Left renal pelvis (tissue), 4 donors: ENCODE measurements at places on chromosomes 5 and 9. TPM values are rescaled to one million over a fixed set of nuclear protein-coding genes. Genes with fewer than 3 reads are reported as not detected.
A peak's percentile ranks its signal among the peaks of the same experiment; 100 is the strongest.

SOX30 gene
- 0.76 TPM for polyA plus RNA-seq

DNA sequence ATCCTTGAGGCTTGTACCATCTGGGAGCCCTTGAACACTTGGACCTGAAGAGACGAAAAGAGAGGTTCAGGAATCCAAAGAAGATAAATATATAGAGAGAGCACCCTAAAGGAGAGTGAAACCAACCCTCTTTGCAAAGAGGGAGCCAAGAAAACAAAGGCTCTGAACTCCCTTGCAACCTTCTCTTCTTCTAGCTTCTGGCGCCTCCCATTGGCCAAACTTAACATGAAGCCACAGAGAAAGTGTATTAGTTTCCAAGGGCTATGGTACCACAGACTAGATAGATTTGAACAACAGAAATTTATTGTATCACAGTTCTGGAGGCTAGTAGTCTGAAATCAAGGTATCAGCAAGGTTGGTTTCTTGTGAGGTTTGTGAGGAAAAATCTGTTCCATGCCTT is 175.1 kb downstream of the HCN1 start:
- DNase-seq: no peak

DNA sequence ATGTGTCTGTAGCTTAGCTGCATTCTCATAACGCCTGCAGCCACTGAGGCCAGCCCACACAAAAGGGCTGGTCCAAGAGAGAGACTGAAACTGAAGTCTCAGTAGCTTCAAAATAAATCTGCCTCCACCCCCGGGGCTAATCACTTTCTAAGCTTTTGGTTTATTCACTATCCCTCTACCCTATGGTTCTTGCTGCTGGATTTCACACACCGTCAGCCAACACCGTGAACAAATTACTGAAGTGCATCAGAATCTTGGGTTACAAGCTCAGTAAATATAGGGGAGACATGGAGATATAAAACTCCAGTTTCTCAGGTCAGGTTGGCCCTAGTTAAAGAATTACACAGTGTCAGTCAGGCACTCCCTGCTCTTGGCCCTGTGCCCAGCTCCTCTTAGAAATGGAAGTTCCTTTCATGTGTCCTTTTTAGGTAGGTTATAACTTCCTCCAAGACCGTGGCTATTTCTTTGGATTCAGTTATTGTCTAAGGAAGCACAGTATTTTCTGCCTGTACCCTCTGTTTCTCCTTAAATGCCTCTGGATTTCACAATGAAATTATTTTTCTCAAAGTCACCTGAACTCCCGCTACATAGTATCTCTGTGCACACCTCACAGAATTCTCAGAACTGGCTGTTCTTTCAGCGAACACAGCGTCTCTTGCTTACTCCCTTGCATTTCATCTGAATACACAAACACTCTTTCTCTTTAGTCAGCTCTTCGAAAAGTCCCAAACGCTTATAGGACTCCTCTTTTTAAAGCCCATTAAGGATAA is 112.5 kb downstream of the FAM174A start:
- DNase-seq: peak; percentile 57

ANKRD34B gene
- polyA plus RNA-seq: 0.49 TPM

DNA sequence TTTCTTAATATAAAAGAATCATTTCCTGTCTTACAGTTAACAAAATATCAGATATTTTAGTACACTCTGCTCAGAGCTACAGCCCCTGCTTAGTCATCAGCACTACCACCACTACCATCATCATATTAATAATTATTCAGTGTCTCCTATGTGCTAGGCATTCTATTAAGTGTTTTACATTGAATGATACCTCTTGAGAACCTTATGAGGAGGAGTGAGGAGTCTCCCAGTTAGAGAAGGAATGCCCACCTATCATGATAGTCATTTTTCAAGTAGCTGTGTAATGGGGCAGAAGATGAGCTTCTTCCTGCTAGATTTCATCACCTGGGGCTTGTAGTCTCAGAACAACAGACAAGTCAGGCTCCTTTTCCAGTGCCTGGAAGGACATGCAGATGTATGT is 238.0 kb downstream of the TRIM32 start:
- DNase-seq: no peak

DNA sequence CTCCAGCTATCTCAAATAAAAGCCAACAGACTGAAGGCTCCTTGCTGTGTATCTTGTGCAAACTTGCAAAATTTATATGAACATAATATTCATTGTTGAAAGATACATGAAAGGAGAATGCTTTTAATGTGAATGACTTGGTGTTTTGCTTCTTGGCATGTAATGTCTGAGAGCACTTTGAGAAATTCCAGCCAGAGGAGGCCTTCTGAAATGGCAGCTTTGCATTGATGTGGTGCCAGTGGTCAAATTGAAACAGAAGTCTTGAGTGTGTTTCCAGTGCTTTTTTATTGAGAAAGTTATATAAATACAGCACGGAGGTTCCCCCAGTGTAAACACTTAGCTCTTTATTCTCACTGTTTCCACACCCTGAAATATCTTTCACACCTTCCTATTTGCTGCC is 182.1 kb downstream of the ADCY2 start:
- no peak for DNase-seq

- DNase-seq: no peak
These were observed 11.8 kb downstream of the ADAMTSL1 start for GRCh38 chr9:18485714-18486113.

GRCh38 chr5:172452398-172453205 is 1.7 kb downstream of the SH3PXD2B start:
- DNase-seq: no peak

GRCh38 chr5:180830253-180831138 is 27.9 kb upstream of the MGAT1 start:
- DNase-seq: no peak

GRCh38 chr5:66777868-66778267 is 181.7 kb downstream of the MAST4 start:
- no peak for DNase-seq

DNA sequence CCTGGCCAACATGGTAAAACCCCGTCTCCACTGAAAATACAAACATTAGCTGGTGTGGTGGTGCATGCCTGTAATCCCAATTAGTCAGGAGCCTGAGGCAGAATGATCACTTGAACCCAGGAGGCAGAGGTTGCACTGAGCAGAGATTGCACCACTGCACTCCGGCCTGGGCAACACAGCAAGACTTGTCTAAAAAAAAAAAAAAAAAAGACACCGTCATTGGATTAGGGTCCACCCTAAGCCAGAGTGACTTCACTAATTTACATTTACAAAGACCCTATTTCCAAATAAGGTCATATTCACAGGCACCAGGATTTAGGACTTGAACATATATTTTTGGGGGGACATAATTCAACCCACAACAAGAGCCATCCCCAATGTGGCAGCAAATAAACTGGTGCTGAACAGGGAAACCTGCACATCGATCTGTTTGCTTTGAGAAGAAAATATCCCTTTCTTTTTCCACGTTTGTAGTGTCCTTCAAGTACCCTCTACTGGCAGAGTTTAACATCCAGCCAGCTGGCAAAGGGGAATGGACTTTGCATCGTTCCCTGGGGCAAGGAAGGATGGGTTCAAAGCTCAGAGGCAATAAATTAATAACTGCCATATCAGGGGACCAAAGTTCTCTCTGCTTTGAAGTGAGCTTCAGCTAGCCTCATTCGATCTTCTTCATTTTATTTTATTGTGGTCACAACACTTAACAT is 3.7 kb upstream of the DNAJC25 start:
- no peak for DNase-seq

THBS4 gene
- 12.2 TPM for polyA plus RNA-seq

DNA sequence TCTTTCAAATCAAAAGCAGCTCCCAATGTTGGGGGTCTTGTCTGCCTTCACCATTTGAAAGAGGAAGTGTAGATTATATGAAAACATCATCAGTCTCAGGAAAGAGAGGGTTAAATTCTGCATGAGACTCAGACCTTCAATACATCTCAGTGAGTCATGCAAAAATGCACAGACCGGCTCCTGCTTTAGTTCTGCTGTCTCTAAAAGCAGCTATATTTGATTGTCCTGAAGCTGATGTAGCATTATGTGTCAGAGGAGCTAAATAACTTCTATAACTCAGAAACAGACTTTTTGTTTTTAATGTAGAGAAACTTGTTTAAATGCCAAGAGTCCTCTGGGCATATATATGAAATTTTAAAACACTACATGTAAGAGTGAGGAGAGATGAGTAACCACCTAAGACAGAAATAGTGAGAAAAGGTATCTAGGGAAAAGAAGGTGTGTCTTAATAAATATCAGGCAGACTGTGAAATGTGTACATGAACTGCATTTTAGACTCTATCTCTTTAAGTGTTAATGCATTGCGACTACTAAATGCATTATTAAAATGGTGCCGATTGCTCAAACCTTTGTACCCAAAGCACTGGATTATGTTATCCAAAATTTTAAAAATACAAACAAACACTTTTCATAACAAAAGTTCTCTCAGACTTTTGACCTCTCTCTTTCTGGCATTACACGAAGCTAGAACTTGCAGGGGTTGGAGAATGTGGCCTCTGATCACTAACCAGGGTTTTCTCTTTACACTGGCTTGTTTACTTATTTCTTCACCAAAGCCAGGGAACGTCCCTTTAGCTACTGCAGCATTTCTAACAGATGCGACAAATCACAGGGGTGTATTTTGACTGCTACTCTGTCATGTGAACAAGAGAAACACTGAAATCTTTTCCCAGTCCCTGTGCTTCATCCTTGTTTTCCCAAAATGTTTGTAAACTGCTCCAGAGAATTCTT is 302.3 kb downstream of the ARL15 start:
- DNase-seq: no peak

FAM151B gene
- polyA plus RNA-seq: 3.4 TPM

IL3 gene
- polyA plus RNA-seq: not detected

DIPK1B gene
- 40.4 TPM for polyA plus RNA-seq

- DNase-seq: no peak
These were observed 2.6 kb downstream of the CCDC125 start for GRCh38 chr5:69329905-69330489.

SLC6A3 gene
- 0.64 TPM for polyA plus RNA-seq
